ENCODE measurements at places on chromosomes 1 and 21. TPM values are rescaled to one million over a fixed set of nuclear protein-coding genes. Genes with fewer than 3 reads are reported as not detected.

DNA sequence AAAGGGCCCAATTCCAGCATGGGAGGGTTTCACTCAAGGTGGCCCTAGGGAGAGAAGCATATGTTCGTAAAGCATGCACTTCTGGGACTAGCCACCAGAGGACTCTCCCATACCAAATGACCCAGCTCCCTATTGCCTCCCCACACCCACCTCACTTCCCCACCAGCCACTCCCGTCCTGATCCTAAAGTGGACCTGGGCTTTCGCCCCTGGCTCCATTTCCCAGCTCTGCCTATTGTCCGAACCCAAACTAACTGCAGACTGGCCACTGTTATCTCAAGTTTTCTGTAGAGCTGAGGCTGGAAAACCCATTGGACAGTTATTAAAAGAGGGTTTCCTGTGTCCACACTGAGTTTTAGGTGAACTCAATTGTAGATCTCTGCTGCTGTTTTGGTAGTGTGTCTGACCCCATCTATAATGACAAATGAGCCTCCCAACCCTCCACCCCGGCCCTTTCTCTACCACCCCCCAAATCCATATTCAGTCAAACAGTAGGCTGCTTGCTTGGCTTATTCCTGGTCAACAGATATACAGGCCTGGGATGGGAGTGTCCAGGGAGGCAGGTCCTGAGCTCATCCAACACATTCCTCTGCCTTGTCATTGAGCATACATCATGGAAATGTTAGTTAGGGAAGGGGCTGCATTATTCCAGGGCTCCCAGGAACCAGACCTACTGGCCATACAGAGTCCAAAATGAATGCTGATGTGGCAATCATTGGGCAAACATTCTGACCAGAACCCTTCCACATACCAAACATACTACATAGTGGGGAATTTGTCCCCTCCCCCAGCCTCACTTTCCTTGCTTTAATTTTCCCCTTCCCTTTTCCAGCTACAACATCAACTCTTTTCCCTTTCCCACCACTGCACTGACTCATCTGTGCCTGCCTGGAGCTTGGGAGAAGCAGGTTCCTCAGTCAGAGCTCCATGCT, 59.2 kb downstream of the ABCA4 start:
- DNase-seq = peak; percentile 45

DNA sequence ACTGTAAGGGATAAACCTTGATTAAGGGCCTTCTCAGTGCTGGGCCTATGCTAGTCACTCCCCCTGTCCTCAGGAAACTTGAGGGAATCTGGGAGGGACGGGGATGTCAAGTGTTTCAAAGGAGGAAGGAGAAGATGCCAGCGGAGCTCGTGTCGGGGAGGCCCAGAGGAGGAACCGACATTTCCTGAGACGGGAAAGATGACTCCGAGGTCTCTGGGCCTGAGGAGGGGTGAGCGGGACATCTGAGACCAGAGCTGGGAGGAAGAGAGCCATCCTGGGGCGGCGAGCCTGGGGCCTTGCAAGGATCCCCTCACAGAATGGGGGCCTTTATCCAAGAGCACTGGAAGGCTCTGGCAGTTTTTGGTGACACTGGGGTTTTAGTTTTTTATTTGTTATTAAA, 10.4 kb downstream of the SLC66A1 start:
- DNase-seq = no peak

The DMBX1 gene
- not detected for polyA plus RNA-seq

The ALDH9A1 gene
- 32.3 TPM for polyA plus RNA-seq

The TNNI3K gene
- polyA plus RNA-seq = not detected

The SPATA21 gene
- 0.02 TPM for polyA plus RNA-seq
